ENCODE measurements at places on chromosomes 2 and 18.

- no peak for DNase-seq
Measured at GRCh38 chr2:65880436-65880835, 448.0 kb upstream of the SPRED2 start.

GRCh38 chr2:217732992-217733391 lies 269.8 kb downstream of the TNS1 start:
- no peak for DNase-seq

GRCh38 chr2:50480507-50480906 lies 551.4 kb downstream of the NRXN1 start:
- no peak for DNase-seq

GRCh38 chr2:107197594-107198294 lies 311.8 kb upstream of the ST6GAL2 start:
- DNase-seq, result no peak

DNA sequence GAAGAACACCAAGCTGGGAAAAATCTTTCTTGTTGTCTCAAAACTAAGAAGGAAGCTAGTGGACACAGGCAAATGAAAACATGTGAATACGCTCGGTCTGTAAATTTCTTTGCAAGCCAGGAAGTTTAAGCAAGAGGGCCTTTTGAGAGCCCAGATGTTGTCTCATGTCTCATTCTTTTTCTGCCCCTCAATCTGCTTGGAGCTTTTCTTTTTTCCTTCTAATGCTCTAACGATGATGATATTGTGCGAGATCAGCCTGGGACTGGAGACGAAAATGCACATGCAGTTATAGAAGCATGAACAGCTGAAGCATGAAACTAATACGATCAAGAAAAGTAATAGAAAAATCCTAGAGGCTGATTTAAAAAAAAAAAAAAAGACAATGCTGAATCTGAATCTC lies 138.6 kb upstream of the CHAC2 start:
- DNase-seq, result no peak

GRCh38 chr2:139684286-139684860 lies 904.2 kb upstream of the NXPH2 start:
- DNase-seq, result no peak

DNA sequence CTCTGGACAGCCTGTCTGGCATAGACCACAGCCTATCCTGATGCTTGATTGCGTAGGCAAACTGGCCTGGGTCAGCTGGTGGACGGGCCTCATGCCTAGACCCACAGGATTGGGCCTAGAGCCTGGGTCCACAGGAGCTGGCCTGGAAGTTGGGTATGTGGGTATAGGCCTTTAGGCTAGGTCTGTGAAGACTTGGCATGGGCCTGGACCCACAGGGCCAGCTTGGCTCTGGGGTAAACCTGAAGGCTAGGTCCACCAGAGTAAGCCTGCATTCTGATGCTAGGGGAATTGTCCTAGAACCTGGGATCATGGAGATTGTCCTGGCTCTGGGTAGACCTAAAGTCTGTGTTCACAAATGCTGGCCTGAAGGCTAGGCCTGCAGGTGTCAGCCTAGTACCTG lies 1293.7 kb downstream of the CNTNAP5 start:
- no peak for DNase-seq

DNA sequence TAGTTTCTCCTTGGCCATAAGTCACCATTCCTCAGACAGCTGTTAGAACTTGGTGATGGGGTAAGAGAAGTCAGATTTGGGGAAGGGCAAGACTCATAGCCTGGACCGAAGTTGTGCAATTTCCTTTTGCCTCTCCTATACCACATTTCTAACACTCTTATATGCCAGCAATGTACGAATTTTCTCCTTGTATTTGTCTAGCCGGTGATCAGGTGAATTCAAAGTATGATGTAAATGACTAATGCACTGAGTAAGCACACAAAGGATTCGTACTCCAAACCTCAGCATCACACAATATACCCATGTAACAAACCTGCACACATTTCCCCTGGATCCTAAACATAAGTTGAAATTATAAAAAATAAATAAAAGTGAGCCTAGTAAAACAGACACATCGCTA lies 1143.5 kb upstream of the CELF4 start:
- no peak for DNase-seq

DNA sequence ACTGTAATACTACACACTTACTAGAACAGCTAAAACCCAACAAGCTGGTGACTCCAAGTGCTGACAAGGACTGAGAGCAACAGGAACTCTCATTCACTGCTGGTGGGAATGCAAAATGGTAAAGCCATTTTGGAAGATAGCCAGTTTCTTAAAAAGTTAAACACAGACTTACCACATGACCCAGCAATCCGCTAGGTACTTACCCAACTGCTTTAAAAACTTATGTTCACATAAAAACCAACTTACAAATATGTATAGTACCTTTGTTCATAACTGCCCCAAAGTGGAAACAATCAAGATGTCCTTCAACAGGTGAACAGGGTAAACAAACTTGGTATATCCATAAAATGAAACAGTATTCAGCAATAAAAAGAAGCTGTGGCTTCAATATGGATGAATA lies 153.1 kb upstream of the ZFP36L2 start:
- no peak for DNase-seq

DNA sequence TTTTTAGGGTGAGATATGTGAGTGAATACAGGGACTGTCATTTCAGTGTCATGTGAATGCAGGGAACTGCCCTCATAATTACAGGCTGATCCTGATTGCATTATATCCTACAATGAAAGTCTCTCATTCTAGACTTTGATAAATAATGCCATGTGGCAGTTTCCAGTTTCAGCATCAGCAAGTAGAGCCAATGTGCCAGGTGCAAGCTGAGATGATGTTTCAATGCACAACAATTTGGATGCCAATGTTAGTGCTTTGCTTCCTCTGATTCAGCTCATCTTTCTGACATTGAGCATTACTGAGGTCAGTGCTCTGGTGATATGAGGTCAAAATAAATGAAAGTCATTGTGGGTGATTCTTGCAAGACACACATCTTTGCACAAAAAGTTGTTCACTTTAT lies 63.7 kb upstream of the TFPI start:
- no peak for DNase-seq

DNA sequence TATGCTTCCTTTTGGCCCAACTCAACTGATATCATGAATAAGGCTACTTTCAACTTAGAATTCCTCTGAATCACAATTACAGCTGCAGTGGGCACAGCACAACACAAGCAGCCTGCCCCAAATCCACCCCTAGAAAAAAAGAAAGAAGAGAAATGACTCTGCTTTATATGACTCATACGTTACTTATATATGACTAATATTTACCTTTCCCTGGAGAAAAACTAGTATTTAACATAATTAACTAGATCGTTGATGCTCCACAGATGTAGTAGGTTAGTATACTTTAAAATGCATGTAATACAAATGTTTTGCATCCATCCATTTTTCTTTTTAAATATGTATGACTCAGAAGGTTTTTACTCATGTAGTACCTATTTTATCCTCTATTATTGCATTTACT lies 133.3 kb upstream of the UNC80 start:
- no peak for DNase-seq

DNA sequence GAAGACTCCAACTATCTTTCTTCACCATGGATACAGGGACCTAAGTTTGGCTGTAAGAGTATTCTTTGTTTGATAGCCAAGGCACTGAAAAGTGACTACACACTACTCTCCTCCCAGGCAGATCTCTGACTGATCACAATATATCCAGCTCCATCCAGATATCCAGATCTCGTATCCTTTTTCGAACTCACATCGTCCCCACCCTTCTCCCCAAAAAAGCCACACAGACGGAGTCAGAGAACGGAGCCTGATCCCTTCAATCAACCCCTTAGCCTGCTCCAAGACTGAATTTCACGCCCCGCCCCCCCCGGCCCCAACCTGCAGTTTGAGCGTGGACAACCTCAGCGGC lies 533 bp downstream of the DHX57 start:
- no peak for DNase-seq

Data from right kidney (tissue), 9 donors.